Upper lobe of left lung (tissue), 6 donors: ENCODE measurements at places on chromosomes 5 and 9. TPM values are rescaled to one million over a fixed set of nuclear protein-coding genes. Genes with fewer than 3 reads are reported as not detected.

PTCD2 gene
- total RNA-seq = 5.3 TPM

FBXL7 gene
- total RNA-seq = 7.6 TPM

FSTL4 gene
- 0.49 TPM for total RNA-seq

FBP1 gene
- total RNA-seq = 171 TPM

- DNase-seq = no peak
Measured at GRCh38 chr5:32217886-32218396, 43.8 kb upstream of the GOLPH3 start.

- no peak for DNase-seq
Measured at GRCh38 chr5:37121465-37121864, 127.7 kb downstream of the CPLANE1 start.
